ENCODE measurements at places on chromosomes 2 and 18. TPM values are rescaled to one million over a fixed set of nuclear protein-coding genes. Genes with fewer than 3 reads are reported as not detected.

- H3K27me3 ChIP-seq, result no peaks in the 10 kb centered on the region
- DNase-seq, result no peak
- H3K36me3 ChIP-seq, result no peaks in the 10 kb centered on the region
- peaks cover 39% of the 10 kb centered on the region for H3K4me1 ChIP-seq
- H3K4me3 ChIP-seq, result no peak overlapping the region
These were observed 42.7 kb downstream of the ZNF516 start for GRCh38 chr18:76452357-76452756.

DNA sequence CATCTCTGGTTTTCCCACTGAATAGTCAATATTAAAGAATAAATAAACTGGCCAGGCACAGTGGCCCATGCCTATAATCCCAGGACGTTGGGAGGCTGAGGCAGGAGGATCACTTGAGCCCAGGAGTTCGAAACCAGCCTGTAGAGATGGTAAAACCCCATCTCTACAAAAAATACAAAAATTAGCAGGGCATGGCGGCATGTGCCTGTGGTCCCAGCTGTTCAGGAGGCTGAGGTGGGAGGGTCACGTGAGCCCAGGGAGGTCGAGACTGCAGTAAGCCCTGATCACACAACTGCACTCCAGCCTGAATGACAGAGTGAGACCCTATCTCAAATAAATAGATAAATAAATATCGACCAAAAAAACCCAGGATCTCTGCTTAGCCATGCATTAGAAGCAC, 50.2 kb upstream of the BIN1 start:
- H3K36me3 ChIP-seq, result no peaks in the 10 kb centered on the region
- H3K27ac ChIP-seq, result no peak overlapping the region
- H3K4me3 ChIP-seq, result no peak overlapping the region
- H3K27me3 ChIP-seq, result no peaks in the 10 kb centered on the region
- no peak for DNase-seq

DNA sequence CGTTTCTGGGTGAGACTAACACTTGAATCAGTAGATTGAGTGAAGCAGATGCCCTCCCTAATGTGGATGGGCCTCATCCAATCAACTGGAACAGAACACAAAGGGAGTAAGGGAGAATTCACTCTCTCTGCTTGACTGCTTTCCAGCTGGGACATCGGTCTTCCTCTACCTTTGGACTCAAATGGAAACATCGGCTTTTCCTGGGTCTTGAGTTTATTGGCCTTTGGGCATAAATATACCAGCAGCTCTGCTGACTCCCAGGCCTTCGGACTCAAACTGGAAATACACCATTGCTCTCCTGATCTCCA, 311.6 kb downstream of the STK39 start:
- peaks cover 4% of the 10 kb centered on the region for H3K4me1 ChIP-seq
- H3K27me3 ChIP-seq, result peaks cover 16% of the 10 kb centered on the region
- H3K4me3 ChIP-seq, result no peak overlapping the region
- DNase-seq, result no peak

GRCh38 chr2:234195516-234195915, 145.0 kb downstream of the SPP2 start:
- H3K27ac ChIP-seq, result no peak overlapping the region
- H3K36me3 ChIP-seq, result no peaks in the 10 kb centered on the region
- H3K27me3 ChIP-seq, result peaks cover 23% of the 10 kb centered on the region
- no peak overlapping the region for H3K4me3 ChIP-seq
- no peak for DNase-seq
- H3K4me1 ChIP-seq, result peaks cover 3% of the 10 kb centered on the region

DNA sequence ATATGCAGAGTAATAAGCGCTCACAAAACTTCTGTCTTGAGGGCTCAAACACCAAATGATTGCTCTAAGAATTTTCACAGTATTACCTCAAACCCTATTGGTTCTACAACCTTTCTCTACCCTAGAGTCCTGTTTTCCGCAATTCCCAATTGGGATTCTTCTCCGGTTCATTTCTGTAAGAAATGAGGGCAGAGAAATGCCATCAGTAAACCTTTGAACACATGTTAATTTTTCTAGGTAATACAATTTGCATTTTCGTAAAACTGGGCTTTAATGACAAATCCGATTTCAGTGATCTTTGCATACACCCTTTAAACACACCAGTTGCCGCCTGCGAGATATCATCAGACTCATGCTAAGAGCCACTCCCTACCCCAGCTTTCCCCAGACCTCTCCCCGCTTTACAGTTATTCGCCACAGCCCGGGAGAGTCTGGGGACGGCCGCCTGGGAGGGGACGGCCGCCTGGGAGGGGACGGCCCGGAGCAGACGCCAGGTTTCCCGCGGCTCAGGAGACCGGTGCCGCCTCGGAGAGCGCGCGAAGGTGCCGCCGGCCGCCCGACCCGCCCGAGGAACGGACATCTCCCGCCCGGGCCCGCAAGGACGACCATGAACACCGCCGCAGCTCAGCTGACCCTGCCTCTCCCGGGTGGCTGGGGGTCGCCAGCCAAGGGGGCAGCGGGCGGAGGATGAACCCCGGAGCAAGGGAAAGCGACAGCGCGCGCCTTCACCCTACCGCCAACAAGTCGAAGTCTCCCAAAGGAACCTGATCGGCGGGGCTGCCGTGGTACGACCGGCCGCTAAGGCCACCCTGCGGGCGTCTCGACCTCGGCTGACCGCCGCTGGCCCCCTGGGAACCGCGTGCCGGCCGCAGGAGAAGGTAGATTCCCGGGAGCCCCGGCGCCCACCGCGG, 463 bp downstream of the SMC6 start:
- H3K27me3 ChIP-seq, result no peaks in the 10 kb centered on the region
- peak overlapping the region; percentile 98 for H3K4me3 ChIP-seq
- peaks cover 21% of the 10 kb centered on the region for H3K4me1 ChIP-seq
- peak overlapping the region; percentile 97 for H3K27ac ChIP-seq
- peak; percentile 72 for DNase-seq

GRCh38 chr2:84991404-84992160, 20.6 kb downstream of the KCMF1 start:
- peaks cover 16% of the 10 kb centered on the region for H3K4me1 ChIP-seq
- no peak overlapping the region for H3K27ac ChIP-seq
- no peaks in the 10 kb centered on the region for H3K27me3 ChIP-seq
- DNase-seq, result no peak
- no peak overlapping the region for H3K4me3 ChIP-seq
- H3K36me3 ChIP-seq, result no peaks in the 10 kb centered on the region

DNA sequence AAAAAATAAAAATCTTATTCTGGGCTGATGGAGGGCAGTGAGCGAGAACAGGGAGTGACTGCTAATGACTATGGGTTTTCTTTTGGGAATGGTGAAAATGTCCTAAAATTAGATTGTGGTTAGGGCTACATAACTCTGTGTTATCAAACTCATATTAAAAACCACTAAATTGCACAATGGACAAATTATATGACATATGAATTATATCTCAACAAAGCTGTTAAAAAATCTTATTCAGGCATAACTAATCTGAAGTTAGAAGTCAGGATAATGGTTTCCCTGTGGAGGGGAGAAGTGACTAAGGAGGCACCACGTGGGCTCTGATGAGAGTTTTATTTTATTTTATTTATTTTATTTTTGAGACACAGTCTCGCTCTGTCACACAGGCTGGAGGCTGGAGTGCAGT, 32.1 kb upstream of the DPP4 start:
- no peaks in the 10 kb centered on the region for H3K36me3 ChIP-seq
- DNase-seq, result no peak
- peaks cover 8% of the 10 kb centered on the region for H3K4me1 ChIP-seq
- H3K27ac ChIP-seq, result no peak overlapping the region
- H3K27me3 ChIP-seq, result peaks cover 6% of the 10 kb centered on the region
- no peak overlapping the region for H3K4me3 ChIP-seq

GRCh38 chr2:192390401-192390800, 195.7 kb upstream of the TMEFF2 start:
- no peaks in the 10 kb centered on the region for H3K36me3 ChIP-seq
- H3K4me1 ChIP-seq, result no peaks in the 10 kb centered on the region
- no peak overlapping the region for H3K27ac ChIP-seq

DNA sequence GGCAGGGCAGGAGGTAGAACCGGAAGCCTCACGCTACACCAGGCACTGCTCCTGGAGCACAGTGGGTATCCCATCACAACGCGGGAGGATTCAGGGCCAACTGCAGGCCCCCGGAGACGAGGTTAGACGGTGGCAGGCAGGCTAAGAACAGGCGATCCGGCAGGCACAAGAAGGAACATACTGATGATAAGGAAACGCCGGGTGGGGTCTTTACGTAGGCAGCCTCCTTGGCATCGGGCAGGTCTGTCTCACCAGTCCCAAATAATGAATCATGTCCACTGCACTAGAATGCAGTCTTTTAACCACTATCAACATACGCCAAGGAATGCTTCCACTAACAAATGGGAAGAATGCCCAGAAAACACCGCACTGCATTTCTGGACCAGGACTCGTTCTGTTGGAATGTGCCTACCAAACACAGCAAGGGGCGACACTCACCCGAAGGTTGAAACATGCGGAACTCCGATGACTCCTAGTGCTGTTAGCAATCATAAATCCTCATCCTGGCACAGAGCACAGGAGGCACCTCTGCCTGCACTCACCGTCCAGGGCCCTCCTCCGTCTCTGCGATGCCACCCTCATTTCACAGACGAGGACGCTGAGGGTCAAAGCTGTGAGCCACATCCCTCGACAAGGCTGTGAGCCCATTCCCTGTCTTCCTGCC, 35.2 kb downstream of the ZNF516 start:
- no peaks in the 10 kb centered on the region for H3K27me3 ChIP-seq
- H3K4me3 ChIP-seq, result no peak overlapping the region
- no peak overlapping the region for H3K27ac ChIP-seq

DNA sequence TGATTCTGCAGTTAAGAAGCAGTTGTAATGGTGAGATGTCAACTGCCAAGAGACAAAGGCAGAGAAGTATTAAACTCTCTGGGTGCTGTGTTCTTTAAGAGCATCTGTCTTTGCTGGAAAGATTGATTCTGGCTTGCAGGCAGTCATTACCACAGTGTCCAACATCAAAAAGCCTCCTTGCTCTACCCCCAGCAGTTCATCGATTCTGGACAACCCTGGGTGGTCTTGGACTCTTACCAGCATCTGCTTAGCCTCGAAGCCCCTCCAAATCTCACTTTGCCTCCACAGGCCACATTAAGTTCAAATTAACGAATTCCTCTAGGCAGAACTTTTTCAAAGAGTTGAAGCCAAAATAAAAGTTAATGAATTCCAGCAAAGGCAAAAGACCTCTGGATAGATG, 1061.4 kb downstream of the TSN start:
- no peak for DNase-seq
- no peaks in the 10 kb centered on the region for H3K4me1 ChIP-seq
- H3K36me3 ChIP-seq, result peaks cover under 1% of the 10 kb centered on the region
- no peaks in the 10 kb centered on the region for H3K27me3 ChIP-seq
- no peak overlapping the region for H3K4me3 ChIP-seq

DNA sequence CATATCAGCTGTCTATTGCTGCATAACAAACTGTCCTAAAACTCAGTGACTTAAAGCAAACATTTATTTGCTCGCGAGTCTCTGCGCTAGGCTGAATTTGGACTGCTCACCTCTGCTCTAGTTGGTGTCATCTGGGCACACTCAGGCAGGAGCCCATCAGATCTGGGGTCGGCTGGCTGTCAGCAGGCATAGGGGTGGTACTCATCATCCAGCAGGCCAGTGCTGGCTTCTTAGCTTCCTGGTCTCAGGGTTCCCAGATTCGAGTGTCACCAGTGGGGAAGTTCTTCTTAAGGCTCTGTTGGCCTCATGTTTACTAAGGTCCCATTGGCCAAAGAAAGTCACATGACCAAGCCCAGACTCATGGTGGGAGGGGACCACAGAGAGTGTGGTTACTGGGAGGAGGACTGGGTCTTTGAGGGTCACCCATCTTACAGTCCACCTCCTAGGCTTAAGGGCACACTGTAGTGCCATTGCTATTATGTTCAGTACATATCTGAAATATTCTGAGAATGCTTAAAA, 71.6 kb upstream of the ATG16L1 start:
- peaks cover 34% of the 10 kb centered on the region for H3K4me1 ChIP-seq
- peak overlapping the region; percentile 62 for H3K27ac ChIP-seq
- DNase-seq, result no peak
- peaks cover 50% of the 10 kb centered on the region for H3K36me3 ChIP-seq

PSTPIP2 gene
- total RNA-seq, result 29.5 TPM

B3GNT7 gene
- total RNA-seq, result 12.6 TPM

REG3G gene
- not detected for total RNA-seq

HOXD9 gene
- total RNA-seq, result not detected

CFC1 gene
- not detected for total RNA-seq

CKAP2L gene
- 26.8 TPM for total RNA-seq
